NCI-H2171 (cell line): ENCODE measurements at places on chromosomes 3 and 15.

DNA sequence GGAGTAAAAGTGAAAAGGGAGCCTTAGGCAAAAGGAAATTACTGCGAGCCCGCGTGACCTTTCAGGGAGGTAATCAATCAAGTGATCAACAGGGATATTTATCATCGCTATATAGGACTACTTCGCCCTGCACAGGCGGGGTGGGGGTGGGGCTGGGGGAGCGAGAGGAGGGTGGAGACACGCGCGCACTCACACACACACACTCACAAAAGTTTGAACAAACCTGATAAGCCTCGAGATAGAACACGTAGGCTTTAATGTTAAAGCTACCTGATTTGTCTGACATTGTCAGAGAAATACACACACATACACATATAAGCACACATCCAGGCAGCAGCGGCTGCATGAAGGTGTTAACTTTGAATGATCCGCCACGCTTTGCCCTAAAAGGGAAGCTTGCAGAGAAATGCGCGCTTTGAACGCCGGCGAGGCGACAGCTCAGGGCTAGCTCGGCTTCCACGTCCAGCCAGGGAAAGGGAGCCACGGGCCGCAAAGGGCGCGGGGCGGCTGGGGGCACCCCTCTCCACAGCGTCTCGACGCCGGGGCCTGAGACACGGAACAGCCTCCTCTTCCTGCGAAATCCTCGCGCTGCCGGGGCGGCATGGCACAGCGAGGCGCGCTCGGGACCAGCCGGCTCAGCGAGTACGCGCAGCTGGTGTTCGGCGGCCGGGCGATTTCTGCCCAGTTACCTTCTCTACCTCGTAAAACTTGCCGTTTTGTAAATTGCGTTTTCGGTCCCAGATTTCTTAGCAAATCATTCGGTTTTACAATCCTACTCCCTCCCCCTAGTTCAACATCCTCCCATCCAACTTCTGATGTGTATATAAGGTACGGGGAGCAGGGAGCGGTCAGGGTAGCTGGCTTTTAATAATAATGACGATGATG, 4.8 kb upstream of the MECOM start:
- peak; percentile 8 for DNase-seq

DNA sequence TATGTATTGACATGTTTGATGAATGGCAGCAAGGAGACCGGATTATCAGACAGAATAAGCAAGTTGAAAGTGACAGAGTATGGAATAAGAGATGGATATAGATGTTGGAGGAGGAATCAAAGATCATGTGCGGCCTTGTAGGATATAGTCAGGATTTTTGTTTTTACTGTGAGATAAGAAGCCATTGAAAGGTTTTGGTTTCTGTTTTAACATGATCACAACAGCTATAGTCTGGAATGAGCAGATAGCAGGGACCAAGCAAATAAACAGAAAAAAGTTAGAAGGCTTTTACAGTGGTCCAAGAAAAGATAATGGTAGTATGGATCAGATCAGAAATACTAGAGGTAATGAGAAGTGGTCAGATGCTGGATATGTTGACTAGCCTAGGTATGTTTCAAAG, 52.6 kb downstream of the SLC12A6 start:
- no peak for DNase-seq

DNA sequence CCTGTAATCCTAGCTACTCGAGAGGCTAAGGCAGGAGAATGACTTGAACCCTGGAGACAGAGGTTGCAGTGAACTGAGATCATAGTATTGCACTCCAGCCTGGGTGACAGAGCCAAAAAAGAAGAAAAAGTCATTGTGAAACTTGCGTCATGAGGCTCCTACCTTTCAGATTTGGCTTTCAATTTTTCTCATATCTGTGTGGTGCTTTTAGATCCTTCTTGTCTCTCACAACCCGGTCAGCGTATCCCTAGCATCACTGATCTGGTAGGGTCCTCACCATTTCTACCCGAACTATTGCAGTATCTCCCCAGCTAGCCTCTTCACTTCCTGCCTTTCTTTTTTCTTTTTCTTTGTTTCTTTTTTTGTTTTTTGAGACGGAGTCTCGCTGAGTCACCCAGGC, 21.6 kb upstream of the GCNT3 start:
- no peak for DNase-seq

- no peak for DNase-seq
These were observed 262.5 kb downstream of the CGGBP1 start for GRCh38 chr3:87796137-87796842.
